ENCODE measurements at places on chromosomes 7 and 10. TPM values are rescaled to one million over a fixed set of nuclear protein-coding genes. Genes with fewer than 3 reads are reported as not detected.

GRCh38 chr10:110843796-110844616 lies 27.7 kb upstream of the PDCD4 start:
- H3K36me3 ChIP-seq = no peaks in the 10 kb centered on the region
- H3K27ac ChIP-seq = peak overlapping the region; percentile 48
- no peak for DNase-seq
- H3K27me3 ChIP-seq = no peaks in the 10 kb centered on the region
- H3K4me3 ChIP-seq = no peak overlapping the region

Gene MYL10
- not detected for total RNA-seq

DNA sequence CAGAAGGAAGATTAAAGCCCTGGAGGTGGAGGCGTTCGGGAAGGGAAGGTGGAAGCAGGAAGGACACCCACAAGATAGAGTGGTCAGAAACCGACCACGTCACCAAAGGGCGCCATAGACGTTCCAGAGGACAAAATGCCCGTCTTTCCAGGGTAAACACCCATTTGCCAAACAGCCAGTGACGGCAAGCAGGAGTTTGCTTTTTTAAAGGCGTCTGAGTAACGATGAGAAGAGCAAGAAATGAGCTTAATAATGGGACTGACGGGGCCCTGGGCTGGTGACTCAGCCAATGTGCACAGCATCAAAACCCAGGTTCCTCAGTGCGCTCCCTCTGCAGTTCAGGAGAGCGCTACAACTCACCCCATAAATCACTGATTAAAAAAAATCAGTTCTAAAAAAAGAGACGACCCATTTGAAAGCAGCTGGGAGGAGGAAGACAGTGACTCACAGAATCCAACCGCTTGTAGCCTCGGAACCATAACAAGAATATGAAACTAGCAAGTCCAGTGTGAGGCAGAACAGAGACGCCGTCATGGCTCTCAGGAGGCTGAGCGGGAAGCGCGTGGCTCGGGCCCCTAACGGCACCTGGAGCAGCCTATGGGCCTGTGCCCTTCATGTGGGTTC lies 5.9 kb downstream of the DIP2C start:
- H3K27ac ChIP-seq = no peak overlapping the region
- H3K4me3 ChIP-seq = no peak overlapping the region
- H3K36me3 ChIP-seq = no peaks in the 10 kb centered on the region
- DNase-seq = no peak
- H3K27me3 ChIP-seq = no peaks in the 10 kb centered on the region

- H3K27ac ChIP-seq = no peak overlapping the region
- DNase-seq = no peak
Measured at GRCh38 chr10:131451407-131452015, 140.0 kb upstream of the TCERG1L start.

DNA sequence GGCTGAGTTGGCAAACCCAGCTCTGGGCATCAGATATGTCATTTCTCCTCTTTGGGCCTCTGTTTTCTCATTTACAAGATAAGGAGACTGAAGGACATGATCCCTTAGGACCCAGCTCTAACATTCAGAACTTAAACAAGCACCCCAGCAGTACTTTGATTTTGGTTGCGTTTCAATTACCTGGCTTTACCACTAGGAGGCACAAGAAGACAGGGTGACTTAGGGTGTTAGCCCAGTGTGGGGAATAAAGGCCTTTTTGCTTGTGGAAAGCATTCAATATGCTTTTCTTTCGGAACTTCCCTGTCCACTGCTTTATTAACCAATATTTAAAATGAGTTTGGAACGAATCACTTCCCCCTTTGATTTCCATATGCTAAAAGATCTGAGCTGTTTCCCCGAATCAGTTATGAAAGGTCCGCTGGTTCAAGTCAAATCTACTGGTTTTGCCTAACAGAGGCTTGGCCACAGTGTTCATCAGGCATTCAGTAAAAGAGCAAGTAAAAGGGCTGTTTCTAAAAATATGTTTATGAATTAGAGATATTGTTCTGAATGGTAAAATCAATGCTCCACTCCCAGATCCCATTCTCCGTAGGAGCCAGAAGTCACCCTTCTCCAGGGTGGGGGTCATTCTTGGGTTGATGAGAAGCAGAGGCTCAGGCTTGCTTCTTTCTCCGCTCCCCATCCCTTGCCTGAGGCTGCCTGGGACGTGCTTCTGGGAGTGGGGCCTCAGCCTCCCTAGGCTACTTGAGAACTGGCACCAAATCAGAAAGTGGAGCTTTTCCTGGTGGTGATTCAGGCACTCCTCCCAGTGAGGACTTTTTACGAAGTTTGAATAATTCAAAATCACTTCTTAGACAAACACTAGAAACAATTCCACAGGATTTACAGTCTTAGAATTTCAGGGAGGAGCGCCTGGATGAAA lies 105.5 kb downstream of the MYOF start:
- H3K4me1 ChIP-seq = no peaks in the 10 kb centered on the region
- no peaks in the 10 kb centered on the region for H3K36me3 ChIP-seq
- no peak overlapping the region for H3K4me3 ChIP-seq
- DNase-seq = no peak
- H3K27me3 ChIP-seq = no peaks in the 10 kb centered on the region

- H3K4me3 ChIP-seq = no peak overlapping the region
- H3K4me1 ChIP-seq = no peaks in the 10 kb centered on the region
- no peak overlapping the region for H3K27ac ChIP-seq
- no peaks in the 10 kb centered on the region for H3K27me3 ChIP-seq
- no peaks in the 10 kb centered on the region for H3K36me3 ChIP-seq
Measured at GRCh38 chr7:103691291-103691690, 245.3 kb upstream of the SLC26A5 start.

DNA sequence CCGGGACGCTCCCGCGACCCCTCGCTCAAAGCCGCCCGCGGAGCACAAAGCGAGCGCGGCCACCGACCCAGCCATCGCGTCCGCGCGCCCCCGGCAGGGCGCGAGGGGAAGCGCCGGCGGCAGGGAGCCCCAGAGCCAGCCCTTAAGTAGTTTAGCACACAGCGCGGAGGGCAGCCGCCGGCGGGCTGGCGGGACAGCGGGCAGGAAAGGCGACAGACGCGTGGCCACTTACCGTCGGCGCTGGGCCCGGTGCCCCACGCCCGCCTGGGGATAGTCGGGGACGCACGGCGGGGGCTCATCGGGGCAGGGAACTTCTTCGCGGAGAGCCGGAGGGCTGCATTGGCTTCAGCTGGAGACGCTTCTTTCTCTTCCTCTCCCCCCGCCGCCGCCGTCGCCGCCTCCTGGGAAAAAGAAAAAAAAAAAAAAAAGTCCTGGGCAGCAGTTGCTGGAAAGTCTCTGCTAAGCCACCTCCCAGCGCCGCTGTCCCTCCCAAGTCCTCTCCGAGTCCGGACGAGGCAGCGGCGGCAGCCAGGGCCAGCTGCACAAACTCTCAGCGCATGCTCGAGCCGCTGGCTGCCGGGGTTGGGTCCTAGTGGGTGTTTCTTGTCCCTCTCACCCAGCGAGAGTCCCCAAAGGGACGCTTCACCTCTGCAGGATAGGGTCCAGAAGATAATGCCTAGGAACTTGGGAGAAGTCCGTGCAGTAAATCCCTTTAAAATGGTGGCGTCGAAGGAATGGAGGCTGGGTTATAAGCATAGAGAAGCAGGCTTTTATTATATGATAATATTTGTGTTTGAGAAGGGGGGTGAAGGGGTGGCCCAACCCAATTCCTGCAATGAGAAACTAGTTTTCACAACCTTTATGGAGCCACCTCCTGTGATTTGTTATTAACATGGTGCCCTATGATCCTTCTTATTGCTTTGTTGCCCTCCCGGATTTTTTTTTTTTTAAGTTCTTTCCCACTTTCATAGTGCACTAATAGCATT lies at the start of gene TSPAN12:
Gene TSPAN12 (minus strand): TSS at position 557 of the 986 bp plus-strand sequence. CDS start 1,381 bp downstream, outside the sequence.
- H3K27me3 ChIP-seq = no peaks in the 10 kb centered on the region
- peak within 1 kb of the TSS; percentile 91 for H3K4me3 ChIP-seq
- peak; percentile 68 for DNase-seq
- peaks cover 6% of the 10 kb centered on the region for H3K4me1 ChIP-seq
- no peaks in the 10 kb centered on the region for H3K36me3 ChIP-seq

Gene NPSR1
- not detected for total RNA-seq

DNA sequence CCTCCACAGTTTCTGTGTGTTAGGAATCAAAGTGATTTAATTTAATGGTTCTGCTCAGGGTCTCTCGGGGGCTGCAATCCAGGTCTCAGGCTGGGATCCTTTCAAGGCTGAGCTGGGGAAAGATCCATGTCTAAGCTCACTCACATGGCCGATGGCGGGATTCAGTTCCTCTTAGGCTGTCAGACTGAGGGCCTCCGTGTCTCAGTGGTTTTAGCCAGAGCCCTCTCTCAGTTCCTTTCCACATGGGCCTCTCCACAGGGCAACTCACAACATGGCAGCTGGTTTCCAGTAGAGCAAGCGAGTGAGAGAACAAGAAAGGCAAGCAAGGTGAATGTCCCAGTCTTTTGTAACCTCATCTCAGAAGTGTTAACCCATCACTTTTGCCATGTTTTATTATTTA lies 26.9 kb downstream of the CAV1 start:
- no peak overlapping the region for H3K27ac ChIP-seq
- H3K27me3 ChIP-seq = no peaks in the 10 kb centered on the region
- DNase-seq = no peak
- no peaks in the 10 kb centered on the region for H3K36me3 ChIP-seq
- H3K4me1 ChIP-seq = no peaks in the 10 kb centered on the region

- DNase-seq = no peak
- no peaks in the 10 kb centered on the region for H3K4me1 ChIP-seq
- H3K27me3 ChIP-seq = no peaks in the 10 kb centered on the region
- no peaks in the 10 kb centered on the region for H3K36me3 ChIP-seq
- H3K4me3 ChIP-seq = no peak overlapping the region
Measured at GRCh38 chr10:52499281-52499680, 185.2 kb downstream of the DKK1 start.

DNA sequence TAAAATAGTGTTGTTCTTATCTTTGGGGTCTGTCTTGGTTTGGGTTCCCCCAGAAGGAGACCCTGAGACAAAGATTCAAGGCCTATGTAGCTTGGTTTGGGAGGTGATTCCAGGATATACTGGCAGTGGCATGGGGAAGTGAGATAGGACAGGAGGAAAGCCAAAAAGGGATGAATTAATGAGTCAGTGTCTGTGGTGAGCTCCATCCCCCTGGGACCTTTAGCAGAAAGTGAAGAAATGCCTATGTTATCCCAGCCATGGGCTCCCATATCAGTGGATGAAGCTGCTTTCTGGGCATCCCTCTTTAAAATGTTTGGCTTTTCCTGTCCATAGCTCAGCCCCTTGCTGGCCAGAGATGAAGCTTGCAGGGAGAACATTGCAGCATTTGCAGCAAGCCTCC lies 217.0 kb upstream of the CTBP2 start:
- H3K4me1 ChIP-seq = no peaks in the 10 kb centered on the region
- DNase-seq = no peak
- H3K4me3 ChIP-seq = no peak overlapping the region
